ENCODE measurements at places on chromosomes 7 and 10. TPM values are rescaled to one million over a fixed set of nuclear protein-coding genes. Genes with fewer than 3 reads are reported as not detected.

The TSPAN12 gene
- 1.1 TPM for total RNA-seq

The FRAT2 gene
- 4.9 TPM for total RNA-seq

The CYP2C9 gene
- total RNA-seq: not detected

The ARHGAP19 gene
- total RNA-seq: 10.8 TPM

The LIPM gene
- not detected for total RNA-seq
